ENCODE measurements at places on chromosomes 3 and 15.
A peak's percentile ranks its signal among the peaks of the same experiment; 100 is the strongest.

- DNase-seq, result no peak
Measured at GRCh38 chr3:169002689-169003088, 660.8 kb downstream of the MECOM start.

DNA sequence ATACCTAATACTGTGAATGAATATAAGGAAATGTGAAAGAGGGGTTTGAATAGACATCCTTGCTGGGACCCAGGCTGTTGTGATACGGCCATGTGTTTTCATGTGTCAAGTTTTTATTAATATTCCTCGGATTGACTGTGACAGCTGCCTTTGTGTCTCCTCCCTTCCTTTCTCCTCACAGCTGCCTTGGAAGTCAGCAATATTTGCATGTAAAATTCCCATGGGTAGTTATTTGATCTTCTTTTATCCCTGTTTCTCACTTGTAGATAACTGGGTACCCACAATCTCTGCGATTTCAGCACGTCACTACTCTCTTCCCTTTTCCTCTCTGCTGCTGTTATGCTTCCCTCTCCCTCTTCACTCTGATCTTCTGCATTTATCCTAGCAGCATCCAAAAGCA is 9.4 kb downstream of the GPR156 start:
- no peak for DNase-seq

GRCh38 chr3:152197451-152197850 is 71.3 kb upstream of the MBNL1 start:
- DNase-seq, result no peak

DNA sequence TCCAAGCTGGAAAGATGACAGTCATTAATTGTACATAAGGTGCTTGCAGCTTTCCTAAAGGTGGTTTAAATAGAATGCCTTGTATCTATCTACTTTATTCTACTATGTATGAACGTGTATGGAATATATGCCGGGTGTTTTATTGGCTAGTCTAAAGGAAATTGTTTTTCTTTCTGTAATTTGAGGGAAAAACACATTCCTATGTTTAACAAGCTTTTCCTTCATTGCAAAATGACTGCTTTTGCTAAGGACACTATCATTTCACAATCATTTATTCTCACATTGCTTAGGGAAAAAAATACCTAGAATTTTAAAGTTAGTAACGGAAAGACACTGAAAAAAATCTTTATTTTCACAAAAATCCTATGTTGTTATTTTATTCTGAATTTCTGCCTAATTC is 141.7 kb downstream of the WDR76 start:
- no peak for DNase-seq

GRCh38 chr3:136750209-136750896 is 1.8 kb downstream of the STAG1 start:
- DNase-seq, result peak; percentile 36

- DNase-seq, result no peak
Measured at GRCh38 chr15:99169769-99170311, 65.0 kb downstream of the SYNM start.

DNA sequence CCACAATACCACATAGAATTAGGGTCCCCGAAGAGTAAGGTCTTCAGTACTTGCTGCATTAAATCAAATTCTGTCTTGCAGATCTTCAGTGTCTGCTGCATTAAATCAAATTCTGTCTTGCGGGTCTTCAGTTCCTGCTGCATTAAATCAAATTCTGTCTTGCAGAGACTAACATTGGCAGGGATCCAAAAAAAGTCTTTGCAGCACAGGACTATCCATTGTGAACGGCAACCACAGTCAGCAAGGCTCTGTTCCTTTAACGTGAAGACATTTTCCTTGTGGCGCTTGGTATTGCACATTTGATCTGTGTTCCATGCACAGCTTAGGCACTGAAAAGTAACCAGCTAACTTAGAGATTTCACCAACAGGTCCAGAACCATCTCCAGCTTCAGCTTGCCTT is 46.8 kb upstream of the POMGNT2 start:
- no peak for DNase-seq

- DNase-seq, result no peak
Measured at GRCh38 chr15:78454992-78455391, 17.0 kb downstream of the IREB2 start.

- DNase-seq, result no peak
Measured at GRCh38 chr3:72675243-72675642, 173.0 kb downstream of the SHQ1 start.

DNA sequence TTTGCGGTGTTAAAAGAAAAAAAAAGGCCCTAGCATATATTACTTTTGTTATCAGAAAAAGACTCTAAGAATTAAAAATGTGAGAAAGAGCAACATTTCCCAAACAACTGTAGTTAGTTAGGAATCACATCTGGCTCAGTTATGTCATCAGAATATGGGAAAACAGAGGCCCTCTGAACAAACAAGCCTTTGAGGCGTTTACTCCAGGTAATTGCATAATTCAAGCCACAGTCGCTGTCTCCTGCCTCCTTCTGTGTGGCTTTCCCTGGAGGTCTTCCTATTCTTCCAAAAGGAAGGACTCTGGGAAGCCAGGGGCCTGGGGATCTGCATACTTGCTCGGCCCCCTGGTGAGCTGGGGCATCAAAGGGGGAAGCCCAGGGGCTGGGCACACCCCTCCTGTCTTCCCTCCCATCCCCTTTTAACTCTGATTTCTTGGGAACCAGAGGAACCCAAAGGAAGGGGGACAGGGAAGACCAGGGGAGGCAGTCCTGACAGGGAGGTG is 3.7 kb upstream of the FAM107A start:
- DNase-seq, result no peak

DNA sequence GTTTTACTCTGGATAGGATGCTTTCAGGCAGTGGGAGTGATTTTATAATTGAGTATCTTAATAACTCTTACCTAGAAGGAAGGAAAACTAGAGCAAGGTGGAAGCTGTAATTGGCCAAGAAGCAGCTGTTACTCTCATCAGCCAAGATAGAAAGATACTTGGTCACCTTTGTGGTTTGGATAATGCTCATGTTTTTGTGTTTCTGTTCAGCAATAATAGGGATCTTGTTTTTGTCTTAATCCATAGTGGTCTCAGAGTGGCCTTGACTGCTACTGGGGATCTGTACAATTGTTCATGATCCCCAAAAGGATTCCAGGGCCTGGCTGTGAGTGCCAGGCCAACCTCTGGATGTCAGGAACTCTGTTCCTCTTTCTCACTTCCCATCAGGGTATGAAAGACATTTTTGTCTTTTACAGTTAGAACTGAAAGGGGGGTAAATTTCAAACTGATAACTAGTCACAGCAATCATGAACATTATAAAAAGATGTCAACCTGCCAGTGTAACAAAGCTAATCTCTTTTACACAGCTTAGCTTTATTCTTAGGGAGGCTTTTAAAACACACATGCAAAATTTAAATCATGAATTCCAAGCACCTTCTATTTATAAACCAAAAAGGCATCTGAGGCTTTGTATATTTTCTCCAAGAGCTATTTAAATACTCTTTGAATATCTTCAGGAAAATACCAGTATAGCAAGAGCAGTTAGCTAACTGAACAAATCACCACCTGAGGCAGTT is 6.0 kb downstream of the UBL7 start:
- no peak for DNase-seq

GRCh38 chr15:73959012-73959581 is 32.8 kb downstream of the LOXL1 start:
- DNase-seq, result peak; percentile 36

DNA sequence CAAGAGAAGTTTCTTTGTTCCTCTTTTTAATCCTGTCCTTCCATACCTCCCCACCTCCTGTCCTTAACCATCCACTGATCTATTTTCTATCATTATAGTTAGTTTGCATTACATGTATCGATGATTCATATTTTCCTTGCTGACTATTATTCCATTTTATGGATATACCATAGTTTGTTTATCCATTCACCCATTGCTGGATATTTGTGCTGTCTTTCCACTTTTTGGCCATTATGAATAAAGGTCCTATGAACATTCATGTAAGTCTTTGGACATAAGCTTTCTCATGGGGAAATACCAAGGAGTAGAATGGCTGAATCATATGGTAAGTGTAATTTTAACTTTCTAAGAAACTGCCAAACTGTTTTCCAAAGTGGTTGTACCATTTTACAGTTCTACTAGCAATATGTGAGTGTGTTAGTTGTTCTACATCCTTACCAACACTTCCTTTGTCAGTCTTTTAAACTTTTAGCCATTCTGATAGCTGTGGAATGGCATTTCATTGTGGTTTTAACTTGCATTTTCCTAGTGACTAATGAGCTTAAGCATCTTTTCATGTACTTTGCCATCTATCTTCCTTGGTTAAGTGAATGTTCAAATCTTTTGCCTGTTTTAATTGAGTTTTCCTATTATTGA is 11.7 kb downstream of the ATP6V1A start:
- DNase-seq, result no peak

- DNase-seq, result no peak
Measured at GRCh38 chr3:134377896-134378295, 3.6 kb upstream of the AMOTL2 start.

DNA sequence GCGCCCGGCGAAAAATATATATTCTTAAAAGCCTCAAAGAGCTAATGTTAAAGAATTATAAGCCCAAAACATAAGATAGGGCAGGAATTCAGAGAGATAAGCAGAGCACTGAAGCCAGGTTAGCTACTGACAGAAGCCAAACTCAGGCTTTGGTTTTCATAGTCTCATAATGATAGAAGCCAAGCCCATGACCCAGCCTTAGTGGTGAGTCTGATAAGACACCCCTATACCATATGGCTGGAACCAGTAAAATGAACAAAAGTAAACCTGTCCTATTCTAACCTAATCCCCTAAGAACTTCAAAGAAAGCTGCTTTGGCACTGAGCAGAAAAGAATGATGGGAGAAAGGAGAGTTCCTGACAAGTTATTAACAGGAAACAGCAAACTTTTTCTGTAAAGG is 25.9 kb downstream of the MYO9A start:
- no peak for DNase-seq

DNA sequence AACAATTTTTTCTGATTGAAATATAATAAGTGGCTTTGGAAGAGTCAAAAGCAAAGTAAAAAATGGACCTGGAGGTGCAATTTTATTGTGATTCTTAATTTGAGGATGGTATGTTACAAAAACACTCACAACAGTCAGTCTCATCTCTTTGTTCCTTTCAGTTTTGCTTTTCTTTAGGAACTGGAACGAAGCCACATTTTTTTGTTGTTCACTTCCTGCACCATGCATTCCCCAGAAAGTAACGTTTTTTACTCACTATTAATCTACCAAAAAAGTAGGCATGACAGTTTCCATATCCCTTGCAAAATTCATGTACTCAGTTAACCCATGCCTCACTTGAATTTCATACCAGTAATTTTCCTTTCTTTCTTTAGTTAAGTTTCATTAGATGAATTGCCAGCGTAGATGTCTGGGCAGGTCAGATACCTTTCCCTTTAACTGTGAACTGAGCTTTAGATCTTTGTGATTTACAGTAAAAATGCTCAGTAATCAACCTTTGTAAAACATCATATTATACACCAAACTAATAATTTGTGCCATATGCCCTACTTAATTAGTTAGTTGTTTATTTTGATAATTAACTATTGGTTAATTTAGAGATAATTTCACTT is 384.3 kb downstream of the ROBO1 start:
- no peak for DNase-seq

- no peak for DNase-seq
Measured at GRCh38 chr3:66392512-66392911, 108.3 kb downstream of the LRIG1 start.

- DNase-seq, result peak; percentile 95
Measured at GRCh38 chr3:152266221-152266995, 2.3 kb upstream of the MBNL1 start.

DNA sequence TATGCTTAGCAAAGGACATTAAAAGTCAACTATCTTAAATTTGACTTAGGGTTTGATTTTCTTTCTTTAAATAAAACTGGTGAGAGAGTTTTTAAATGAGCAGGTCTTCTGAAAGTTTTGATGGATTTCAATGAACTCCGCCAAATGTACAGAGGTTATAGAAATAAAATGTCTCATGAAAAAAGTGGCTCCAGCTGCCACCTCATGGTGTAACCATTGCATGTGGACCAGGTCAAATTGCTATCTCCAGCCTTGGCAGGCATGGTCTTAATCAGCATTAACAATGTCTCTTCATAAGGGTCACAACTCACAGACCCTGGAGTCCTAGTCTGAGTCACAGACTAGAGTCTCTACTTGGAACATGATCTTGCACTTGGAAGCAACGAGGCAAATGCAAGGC is 182.3 kb downstream of the ADAMTS17 start:
- DNase-seq, result no peak

All from HT-29 (cell line).